Hair follicular keratinocyte (primary cell): ENCODE measurements at places on chromosomes 16 and 17. TPM values are rescaled to one million over a fixed set of nuclear protein-coding genes. Genes with fewer than 3 reads are reported as not detected.

The CDK10 gene
- 34.2 and 49.0 TPM in 2 replicates for total RNA-seq

The TP53TG3B gene
- total RNA-seq, result not detected in 2 replicates

The ABCC6 gene
- not detected in 2 replicates for total RNA-seq

The MT4 gene
- not detected in 2 replicates for total RNA-seq

The SLC2A4 gene
- 0.08 and 1.4 TPM in 2 replicates for total RNA-seq

The SMIM5 gene
- not detected in 2 replicates for total RNA-seq

The MYH8 gene
- not detected in 2 replicates for total RNA-seq

The GPR139 gene
- not detected in 2 replicates for total RNA-seq

The ABCA3 gene
- 0.16 TPM in 1 of 2 replicates, not detected in the other for total RNA-seq

The GPS1 gene
- 96.7 and 124 TPM in 2 replicates for total RNA-seq

The CCL4L2 gene
- not detected in 2 replicates for total RNA-seq

The SSH2 gene
- total RNA-seq, result 9.8 and 13.8 TPM in 2 replicates

The RCVRN gene
- total RNA-seq, result not detected in 2 replicates

The RNF222 gene
- total RNA-seq, result 0.04 and 0.70 TPM in 2 replicates

The EPOP gene
- 4.1 and 6.3 TPM in 2 replicates for total RNA-seq

The RAB37 gene
- total RNA-seq, result not detected in 2 replicates

The ADAP2 gene
- total RNA-seq, result 0.62 and 0.91 TPM in 2 replicates
